Thoracic aorta (tissue), 2 donors: ENCODE measurements at places on chromosomes 11 and 22.

DNA sequence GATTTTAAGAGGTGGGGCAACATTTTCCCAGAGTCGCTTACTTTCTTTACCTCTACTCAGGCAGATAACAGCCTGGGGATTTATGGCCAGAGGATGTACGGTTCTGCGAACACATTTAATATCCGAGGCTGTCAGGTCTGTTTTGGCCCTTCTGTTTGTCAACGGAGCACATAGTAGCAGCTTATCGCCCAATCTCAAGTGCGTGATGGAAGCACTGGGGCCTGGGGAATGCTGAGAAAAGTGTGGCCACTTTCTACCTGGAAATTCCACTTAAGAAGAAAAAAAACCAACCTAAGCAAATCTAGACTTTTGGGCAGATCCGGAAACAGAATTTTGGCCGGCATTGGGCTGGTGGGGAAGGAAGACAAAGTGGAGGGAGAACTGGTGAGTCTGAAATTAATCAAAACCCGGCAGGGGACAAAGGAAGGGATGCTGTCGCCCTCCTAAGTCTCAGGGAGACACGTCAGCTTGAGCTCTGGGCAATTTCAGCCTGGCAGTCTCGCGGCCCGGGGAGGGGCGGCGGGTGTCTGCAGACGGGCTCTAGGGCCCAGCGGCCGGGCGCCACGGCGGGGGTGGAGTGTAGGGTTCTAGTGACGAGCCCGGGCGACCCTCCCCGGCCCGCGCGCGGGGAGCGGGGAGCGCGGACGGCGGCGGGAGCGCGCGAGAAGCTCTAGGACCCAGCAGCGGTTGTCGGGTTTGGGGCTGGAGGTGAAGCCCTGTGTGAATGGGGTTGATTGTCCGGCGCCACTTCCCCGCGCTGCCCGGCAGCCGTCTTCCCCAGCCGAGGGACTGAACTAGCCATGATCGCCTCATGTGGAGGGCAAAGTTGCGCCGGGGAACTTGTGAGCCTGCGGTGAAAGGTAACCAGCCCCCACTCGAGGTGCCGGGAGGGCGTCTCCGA is at the start of gene AMOTL1:
AMOTL1 (plus strand) TSS at position 656 of the 901 bp plus-strand sequence; CDS start at position 812, 156 bp downstream.
- peak; percentile 84 for DNase-seq

GRCh38 chr11:114195981-114196731 is 100.0 kb upstream of the NNMT start:
- no peak for DNase-seq

GRCh38 chr11:122393209-122393860 is 262.2 kb upstream of the UBASH3B start:
- no peak for DNase-seq

GRCh38 chr11:2363577-2364370 is 13.3 kb upstream of the CD81 start:
- DNase-seq, result no peak

DNA sequence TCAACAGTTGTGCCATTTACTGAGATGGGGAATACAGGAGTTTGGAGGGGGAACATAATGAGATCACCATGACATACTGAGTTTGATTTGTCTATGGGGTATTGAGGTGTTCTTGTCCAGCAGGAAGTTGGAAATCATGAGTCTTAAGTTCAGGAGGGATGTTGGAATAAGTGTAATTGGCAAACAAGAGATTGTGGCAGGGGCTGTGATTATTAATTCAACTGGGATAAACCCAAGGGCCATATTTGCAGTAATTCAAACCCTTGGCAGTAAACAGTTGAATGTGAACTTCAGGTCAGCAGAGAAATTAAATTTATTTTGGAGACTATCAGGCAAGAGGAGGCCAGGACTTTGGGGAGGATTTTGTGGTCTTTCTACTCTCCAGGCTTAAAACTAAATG is 33.4 kb downstream of the ADM start:
- no peak for DNase-seq

- DNase-seq, result no peak
Observed at GRCh38 chr11:128341280-128342248, 245.8 kb downstream of the ETS1 start.

DNA sequence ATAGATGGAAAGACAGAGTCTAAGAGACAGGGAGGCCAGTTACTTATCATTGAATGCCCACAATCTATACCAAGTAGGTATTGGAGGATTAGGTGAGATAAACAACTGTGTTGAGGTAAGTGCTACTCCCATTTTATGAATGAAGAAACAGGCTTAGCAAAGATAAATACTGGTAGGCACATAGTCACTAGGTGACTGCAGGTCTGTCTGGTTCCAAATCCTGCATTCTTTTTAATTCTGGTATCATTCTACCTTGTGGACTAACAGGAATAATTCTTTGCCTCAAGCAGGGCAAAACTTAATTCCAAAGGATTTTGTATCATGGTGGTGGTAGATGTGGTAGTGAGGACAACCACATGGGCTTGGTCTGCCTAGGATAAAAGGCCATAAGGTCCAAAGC is 28.4 kb downstream of the RNF169 start:
- DNase-seq, result no peak

- DNase-seq, result no peak
Observed at GRCh38 chr11:61974766-61975631, 7.6 kb upstream of the FTH1 start.

GRCh38 chr11:111231836-111232235 is 13.7 kb upstream of the POU2AF2 start:
- DNase-seq, result no peak
